Left renal pelvis (tissue), 4 donors: ENCODE measurements at places on chromosomes 13 and 19. TPM values are rescaled to one million over a fixed set of nuclear protein-coding genes. Genes with fewer than 3 reads are reported as not detected.

PPP1R13L gene
- polyA plus RNA-seq = 9.1 TPM

F2RL3 gene
- 1.0 TPM for polyA plus RNA-seq

RNF126 gene
- 19.4 TPM for polyA plus RNA-seq

S1PR2 gene
- 15.1 TPM for polyA plus RNA-seq

OXGR1 gene
- 3.5 TPM for polyA plus RNA-seq

BST2 gene
- polyA plus RNA-seq = 143 TPM

ZNF682 gene
- polyA plus RNA-seq = 14.9 TPM

TPTE2 gene
- 0.53 TPM for polyA plus RNA-seq

SHC2 gene
- polyA plus RNA-seq = 39.6 TPM

LEUTX gene
- not detected for polyA plus RNA-seq

ZNF229 gene
- polyA plus RNA-seq = 16.7 TPM

KLF12 gene
- polyA plus RNA-seq = 24.0 TPM

ACP7 gene
- polyA plus RNA-seq = 0.23 TPM

PSG1 gene
- polyA plus RNA-seq = not detected

EDNRB gene
- 75.3 TPM for polyA plus RNA-seq

COL5A3 gene
- 2.1 TPM for polyA plus RNA-seq

RNF225 gene
- polyA plus RNA-seq = not detected

SBSN gene
- polyA plus RNA-seq = 0.11 TPM

SHANK1 gene
- polyA plus RNA-seq = 6.6 TPM

FBXO17 gene
- 86.3 TPM for polyA plus RNA-seq

LILRA1 gene
- polyA plus RNA-seq = 0.20 TPM

GAS6 gene
- polyA plus RNA-seq = 31.9 TPM

CA11 gene
- 32.9 TPM for polyA plus RNA-seq

CAPN12 gene
- polyA plus RNA-seq = 7.5 TPM

CEACAM3 gene
- not detected for polyA plus RNA-seq

SIGLEC10 gene
- 0.90 TPM for polyA plus RNA-seq

ADGRE3 gene
- not detected for polyA plus RNA-seq

SMIM7 gene
- 101 TPM for polyA plus RNA-seq

EXOC3L2 gene
- 4.4 TPM for polyA plus RNA-seq

PTGER1 gene
- polyA plus RNA-seq = 0.71 TPM

NAPA gene
- polyA plus RNA-seq = 163 TPM

ZNF880 gene
- 30.4 TPM for polyA plus RNA-seq

ACOD1 gene
- polyA plus RNA-seq = not detected

F7 gene
- 2.1 TPM for polyA plus RNA-seq

C5AR2 gene
- 0.64 TPM for polyA plus RNA-seq

SBK2 gene
- 0.96 TPM for polyA plus RNA-seq

ZSCAN1 gene
- polyA plus RNA-seq = 7.7 TPM

NLRP7 gene
- polyA plus RNA-seq = not detected

CD70 gene
- polyA plus RNA-seq = not detected
